ENCODE measurements at places on chromosomes 2 and 18.
A peak's percentile ranks its signal among the peaks of the same experiment; 100 is the strongest.

DNA sequence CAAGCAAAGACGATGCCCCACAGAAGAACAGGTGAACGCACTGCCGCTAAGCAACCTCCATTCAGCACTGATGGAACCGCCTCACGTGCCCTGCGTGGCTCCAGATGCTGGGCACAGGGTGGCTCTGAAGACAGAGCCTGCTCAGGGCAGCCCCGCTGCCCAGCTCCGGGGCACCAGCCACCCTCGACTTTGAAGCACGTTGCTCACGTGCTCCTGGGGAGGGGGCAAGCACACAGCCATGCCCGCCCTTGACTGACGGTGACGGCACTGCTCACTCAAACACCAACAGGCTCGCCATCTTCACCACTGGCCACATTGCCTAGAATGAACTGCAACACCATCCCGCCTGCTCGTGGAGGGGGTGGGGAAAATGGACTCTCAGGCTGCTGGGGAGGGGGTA, 251.3 kb downstream of the HDAC4 start:
- no peak for DNase-seq

DNA sequence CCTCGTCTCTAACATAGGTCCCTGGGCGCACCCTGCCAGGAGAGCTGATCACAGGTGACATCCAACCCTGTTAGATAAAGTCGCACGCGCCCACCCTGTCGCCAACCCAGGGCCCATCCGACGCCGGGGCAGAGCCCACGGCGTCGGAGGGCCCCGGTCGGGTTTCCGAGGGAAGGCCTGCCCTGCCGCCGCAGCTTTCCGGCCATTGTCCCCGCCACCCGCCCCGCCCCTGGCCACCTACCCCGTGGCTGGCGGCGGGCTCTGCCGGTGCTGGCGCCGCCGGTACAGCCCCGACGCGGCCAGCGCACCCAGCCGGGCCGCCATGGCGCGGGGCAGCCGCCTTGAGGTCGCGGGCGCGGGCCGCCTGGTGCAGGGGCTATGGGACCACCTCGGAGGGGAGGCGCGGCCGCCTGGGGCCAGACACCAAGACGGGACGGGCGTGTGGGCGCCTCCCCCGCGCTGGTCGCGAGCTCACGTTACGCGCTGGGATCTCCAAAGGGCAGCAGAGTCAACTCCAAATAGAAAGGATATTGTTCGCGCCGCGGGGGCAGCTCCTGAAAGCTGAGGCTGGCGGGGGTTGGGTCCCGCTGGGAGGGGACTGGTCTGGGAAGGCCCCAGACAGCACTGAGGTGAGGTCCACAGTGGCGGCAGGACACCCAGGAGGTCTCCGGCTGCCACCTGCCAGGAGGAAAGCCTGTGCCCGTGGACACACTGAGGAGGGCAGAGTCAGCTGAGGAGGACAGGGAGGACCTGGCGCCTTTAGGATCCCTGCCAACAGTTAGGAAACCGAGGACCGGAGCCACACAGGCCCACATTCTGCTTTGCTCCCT, 11.1 kb downstream of the LIMS2 start:
- no peak for DNase-seq

DNA sequence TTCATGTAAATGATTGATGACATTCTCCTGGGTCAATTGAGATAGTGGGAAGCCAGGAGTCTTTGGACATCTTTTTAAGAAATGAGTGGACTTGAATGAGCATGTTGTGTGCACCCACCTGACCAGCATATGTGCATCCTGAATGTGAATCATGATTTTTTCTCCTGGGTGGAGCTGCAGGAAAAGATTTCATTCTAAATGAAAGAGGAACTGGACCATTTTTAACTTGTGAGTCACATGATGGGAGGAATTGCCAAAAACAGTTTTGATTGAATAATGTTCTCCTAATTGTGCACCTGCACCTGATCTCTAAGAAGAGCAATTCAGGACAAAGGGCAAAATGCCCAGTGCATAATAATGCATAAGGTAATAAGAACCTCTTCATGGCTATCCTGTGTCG, 32.3 kb downstream of the COPS8 start:
- no peak for DNase-seq

DNA sequence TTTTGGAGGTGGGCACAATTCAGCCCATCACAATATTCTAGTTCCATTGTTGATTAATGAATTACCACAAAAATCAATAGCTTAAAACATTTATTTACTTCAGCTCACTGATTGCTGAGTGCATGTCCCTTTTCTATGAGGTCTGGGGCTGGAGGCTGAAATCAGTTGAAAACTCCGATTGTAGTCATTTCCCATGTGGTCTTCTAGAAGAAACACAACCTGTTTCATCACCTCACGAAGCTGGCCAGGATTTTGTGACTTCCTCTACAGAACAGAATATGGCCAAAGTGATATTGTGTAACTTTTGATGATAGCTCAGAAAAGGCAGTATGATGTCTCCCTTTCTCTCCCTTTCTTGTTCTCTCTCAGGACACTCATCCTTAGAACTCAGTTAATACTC, 44.1 kb upstream of the CYRIA start:
- no peak for DNase-seq

- no peak for DNase-seq
Measured at GRCh38 chr2:95043300-95044093, 18.0 kb downstream of the MAL start.

DNA sequence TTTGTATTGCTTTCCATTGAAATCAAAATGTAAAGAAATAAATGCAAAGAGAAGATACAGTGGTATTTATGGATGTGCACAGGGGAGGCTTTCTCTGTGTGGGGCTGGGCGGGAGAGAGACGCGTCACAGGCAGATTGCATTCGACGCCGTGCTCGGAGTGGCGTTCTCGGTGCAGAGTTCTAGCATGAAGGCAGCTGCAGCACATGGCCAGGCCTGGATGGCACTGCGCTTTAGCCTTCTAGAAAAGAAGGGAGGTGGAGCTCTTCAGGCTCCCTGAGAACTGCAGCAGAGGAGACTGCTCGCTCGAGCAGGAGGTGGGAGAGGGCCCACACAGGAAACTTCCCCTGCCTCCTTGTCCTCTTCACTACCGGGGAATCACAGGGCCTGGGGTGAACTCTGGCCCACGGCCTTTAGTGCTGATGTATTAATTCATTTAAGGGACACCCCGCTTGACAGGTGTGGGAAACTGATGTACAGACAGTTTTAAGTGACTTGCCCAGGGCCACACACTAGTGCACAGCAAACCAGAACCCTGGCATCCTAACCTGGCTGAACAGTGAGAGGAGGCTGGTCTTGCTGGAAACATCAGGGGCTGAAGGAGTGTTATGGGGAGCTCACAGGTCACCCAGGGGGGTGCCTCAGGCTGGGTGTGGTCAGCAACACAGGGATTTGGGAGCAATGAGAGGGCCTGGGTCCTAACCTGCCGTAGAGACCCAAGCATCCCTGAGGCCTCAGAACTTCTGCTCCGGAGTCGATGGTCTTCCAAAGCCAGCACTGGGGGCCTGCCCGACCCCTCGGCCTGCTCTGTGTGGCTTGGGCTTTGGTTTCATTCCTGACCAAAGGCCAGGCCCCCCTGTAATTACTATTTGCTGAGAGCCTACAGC, 199.9 kb downstream of the HDAC4 start:
- DNase-seq = no peak

DNA sequence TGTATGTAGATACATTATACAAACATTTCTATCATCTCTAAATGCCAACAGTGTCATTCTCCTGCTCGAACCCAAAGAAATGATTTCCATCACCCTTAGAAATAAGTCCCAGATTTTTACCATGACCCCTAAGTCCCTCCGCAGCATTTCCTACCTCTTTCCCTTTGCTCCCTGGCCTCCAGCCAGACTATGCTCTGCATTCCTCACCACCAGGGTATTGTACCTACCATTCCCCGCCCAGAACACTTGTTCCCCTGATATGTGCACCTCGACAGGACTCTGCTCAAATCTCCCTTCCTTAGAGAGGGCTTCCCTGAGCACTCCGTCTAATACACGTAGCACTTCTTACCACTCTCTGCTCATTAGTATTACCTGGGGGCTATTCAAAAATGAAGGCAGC, 630.2 kb downstream of the ARHGAP15 start:
- no peak for DNase-seq

- DNase-seq = peak; percentile 45
Measured at GRCh38 chr2:217166241-217166850, 306.5 kb upstream of the TNP1 start.

- DNase-seq = peak; percentile 41
Measured at GRCh38 chr2:12884713-12885282, 168.1 kb downstream of the TRIB2 start.

- DNase-seq = no peak
Measured at GRCh38 chr18:44135741-44136140, 544.9 kb upstream of the SETBP1 start.

- no peak for DNase-seq
Measured at GRCh38 chr2:23002234-23002633, 382.7 kb upstream of the KLHL29 start.

- no peak for DNase-seq
Measured at GRCh38 chr2:100844514-100844913, 24.6 kb downstream of the NPAS2 start.

GRCh38 chr2:17599617-17600016, 59.1 kb downstream of the VSNL1 start:
- no peak for DNase-seq

DNA sequence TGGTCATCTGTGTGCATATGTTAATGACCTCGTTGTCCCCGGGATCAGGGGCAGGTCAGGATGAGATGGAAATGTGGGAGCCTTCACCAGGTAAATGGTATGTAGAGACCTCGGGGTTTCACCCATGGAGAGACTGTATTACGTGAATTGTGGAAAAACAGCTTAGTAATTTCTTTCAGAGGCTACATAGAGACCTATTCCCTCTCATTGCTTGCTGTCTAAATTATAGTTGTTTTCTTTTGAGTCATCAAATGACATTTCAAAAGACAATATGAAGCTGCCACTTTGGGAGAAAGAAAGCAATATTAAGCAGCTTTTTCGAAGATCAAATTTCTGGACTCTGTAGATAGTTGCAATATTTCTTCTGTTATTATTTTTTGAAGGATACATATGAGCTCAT, 20.4 kb downstream of the ADAM23 start:
- no peak for DNase-seq

DNA sequence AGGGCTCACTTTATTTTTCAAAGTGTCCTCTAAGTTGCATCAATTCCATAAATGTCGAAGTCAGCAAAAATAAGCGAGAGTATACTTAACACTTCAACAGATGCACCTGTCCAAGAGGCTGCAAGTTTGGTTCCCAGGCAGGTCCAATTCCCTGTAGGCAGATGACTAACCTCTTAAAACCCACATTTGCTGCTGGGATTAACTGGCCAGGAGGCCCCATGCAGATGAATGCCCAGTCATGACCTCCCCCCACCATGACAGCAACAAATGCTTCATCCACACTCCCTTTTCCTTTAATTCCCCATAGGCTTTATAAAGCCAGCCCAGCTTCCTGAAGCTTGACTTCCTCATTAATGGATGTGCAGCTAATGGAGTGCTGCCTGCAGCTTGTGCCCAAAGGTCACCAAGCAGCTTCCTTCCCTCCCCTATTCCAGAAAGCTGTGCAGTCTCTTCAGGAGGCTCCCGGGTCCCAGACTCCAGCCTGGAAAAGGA, 35.7 kb downstream of the REEP1 start:
- no peak for DNase-seq

DNA sequence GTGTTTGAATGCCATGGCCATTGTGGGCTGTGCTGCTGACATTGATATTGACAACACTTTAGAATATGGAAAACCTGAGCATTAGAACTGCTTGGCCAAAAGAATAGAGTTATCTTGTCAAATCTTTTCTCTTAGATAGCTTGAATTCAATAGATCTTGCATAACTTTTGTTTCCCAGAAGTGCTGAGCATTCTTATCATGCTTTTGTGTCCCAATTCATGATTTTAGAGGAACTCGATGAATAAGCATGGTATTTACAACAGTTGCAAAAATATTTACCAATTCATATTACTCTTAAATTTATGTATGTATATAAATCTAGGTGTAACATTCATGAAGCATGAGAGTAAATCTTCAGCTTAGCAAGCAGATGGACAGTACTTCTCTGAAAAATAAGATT, 508.0 kb downstream of the BCL11A start:
- DNase-seq = no peak

GRCh38 chr2:209239585-209239938, 184.3 kb upstream of the MAP2 start:
- no peak for DNase-seq

GRCh38 chr2:143779021-143779420, 649.8 kb downstream of the ARHGAP15 start:
- DNase-seq = no peak

DNA sequence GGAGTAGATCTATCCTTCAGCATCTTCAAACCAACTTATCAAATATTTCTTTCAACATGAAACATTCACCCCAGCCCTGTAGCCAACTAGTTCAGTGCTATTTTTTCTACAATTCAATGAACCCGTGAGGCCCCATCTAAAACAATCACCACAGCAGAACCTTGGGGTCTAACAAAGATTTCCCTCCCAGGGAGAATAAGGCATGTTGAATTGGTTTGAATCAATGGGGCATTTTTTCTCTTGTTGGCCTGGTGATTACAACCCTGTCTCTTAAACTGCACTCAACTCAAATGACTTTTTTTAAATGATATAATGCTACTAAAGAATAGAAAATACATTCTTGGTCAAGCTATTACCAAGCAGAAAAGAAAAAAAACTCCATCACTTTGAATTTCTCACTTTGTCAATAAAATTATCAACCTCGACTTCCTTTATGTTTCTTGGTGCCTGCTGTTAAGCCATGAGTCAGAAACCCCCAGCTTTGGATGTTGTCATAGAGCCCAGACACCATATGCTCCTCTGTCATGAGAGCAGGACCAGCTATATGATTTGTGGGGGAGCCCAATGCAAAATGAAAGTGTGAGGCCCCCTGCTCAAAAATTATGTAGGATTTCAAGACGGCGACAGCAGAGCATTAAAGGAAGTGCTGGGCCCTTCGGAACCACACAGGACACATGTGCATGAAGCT, 282.4 kb downstream of the MEIS1 start:
- no peak for DNase-seq

GRCh38 chr2:204900487-204900886, 355.2 kb downstream of the PARD3B start:
- DNase-seq = no peak

DNA sequence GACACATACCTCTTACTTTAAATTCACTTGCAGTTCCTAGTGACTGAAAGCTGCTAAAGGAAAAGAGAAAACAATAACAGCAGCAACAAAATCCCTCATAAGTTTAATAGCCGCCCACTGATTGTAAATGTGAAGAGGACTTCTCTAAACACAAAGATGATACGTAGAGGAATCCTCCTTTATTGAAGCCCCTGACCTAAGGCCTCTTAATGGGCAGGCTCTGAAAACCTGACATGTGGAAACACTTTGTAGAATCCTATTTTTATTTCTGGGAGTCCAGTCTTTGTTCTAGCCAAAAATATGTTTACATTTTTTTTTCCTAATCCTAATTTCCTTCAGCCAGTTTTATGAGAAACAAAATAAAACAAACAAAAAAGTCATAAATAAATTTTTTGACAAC, 1277.7 kb upstream of the CELF4 start:
- DNase-seq = no peak

- no peak for DNase-seq
Measured at GRCh38 chr2:86027922-86028765, 77.5 kb downstream of the POLR1A start.

GRCh38 chr2:18373664-18374063, 186.8 kb downstream of the RDH14 start:
- no peak for DNase-seq
